ENCODE measurements at places on chromosomes 6 and 20. TPM values are rescaled to one million over a fixed set of nuclear protein-coding genes. Genes with fewer than 3 reads are reported as not detected.

GRCh38 chr20:57071283-57071731 lies 195.1 kb downstream of the BMP7 start:
- no peak for DNase-seq

DNA sequence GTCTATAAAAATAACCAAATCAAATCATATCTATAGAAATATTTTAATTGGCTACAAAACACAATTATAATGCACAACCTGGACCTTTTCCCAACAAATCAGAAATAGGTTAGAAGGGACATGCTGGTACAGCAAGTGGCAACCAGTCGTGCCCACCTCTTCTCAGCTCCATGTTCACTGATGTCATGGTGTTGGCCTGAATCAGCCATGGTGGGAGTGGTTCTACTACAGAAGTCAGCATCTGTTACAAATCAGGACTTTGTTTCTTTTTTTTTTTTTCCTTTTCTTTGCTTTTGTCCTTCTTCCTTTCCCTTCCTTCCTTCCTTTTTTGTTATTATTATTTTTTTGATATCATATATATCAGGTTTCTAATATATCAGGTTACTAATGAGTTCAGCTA lies 91.2 kb downstream of the RALGAPA2 start:
- DNase-seq, result no peak

GRCh38 chr6:79570129-79571029 lies 33.1 kb upstream of the LCA5 start:
- DNase-seq, result no peak

- DNase-seq, result no peak
These were observed 19.1 kb downstream of the XRN2 start for GRCh38 chr20:21322083-21322710.

DNA sequence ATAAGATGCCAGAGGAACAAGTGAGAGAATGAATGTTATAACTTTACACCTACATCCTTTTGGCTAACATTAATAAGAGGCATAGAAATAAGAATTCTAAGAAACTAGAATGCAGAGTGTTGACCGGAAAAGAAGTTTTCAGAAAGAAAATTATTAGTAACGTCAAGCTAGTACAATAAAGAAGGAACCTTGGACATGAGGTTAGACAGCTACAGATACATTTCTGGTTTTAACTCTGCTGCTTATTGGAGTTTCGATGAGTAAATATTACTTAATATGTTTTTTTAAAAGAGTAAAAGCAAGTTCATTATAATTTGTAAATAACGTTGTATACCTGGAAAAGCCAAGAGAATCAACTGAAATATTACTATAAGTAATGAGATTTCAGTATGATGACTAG lies 22.7 kb downstream of the TAB2 start:
- DNase-seq, result no peak

GRCh38 chr20:32091888-32092346 lies 17.6 kb upstream of the TM9SF4 start:
- DNase-seq, result peak; percentile 92

GRCh38 chr6:77040568-77041195 lies 422.6 kb downstream of the HTR1B start:
- DNase-seq, result no peak

DNA sequence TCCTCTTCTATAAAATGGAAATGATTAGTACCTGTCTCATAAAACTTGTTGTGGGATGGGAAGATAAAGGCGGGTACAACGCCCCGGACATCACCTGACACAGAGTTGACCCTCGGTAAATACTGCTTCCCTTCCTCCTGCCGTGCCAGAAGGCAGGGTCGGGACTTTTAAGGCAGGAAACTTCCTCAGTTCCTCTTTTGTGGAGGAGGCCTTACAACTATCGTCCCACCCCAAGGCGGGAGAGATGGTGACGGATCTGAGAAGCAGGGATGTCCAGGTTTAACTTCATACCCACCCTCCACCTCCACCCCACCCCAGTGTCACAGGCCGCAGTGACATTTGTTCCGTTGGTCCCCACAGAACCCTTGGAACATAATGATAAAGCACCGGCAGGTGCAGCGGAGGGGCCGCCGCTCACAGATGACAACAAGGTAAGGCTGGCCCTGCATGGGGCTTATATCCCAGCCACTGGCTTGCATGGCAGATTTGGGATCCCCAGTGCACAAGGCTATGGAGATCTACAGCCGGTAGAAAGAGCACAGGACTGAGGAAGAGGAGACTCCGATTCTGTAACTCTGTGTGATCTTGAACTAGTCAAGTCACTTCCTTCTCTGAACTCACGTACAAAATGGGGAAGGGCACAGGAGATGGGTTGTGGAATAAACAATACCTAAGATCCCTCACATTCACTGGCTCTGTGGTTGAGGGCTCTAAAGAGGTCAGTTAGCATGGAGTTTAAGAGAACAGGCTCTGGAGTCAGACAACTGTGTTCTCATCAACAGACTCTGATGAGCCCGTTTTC lies 764 bp downstream of the DNTTIP1 start:
- no peak for DNase-seq

GRCh38 chr20:49446080-49446479 lies 36.4 kb downstream of the KCNB1 start:
- no peak for DNase-seq

DNA sequence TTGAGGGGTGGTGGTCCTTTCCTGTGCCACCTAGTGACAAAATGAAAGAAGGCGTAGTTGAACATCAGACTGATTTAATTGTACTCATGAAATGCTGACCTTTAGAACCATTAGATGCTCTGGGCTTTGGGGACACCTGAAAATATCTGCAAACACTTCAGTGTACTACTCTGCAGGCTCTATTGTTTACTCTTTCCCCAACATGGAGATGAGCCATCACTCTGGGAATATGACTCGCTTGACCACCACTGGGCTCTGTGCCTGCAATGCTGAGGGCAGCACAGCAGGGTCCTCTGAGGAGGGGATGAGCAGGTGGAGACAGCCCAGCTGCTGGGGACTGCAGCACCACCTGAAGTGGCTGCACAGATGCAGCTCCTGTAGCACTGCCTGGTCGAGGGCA lies 74.8 kb upstream of the SLC24A3 start:
- DNase-seq, result no peak

DNA sequence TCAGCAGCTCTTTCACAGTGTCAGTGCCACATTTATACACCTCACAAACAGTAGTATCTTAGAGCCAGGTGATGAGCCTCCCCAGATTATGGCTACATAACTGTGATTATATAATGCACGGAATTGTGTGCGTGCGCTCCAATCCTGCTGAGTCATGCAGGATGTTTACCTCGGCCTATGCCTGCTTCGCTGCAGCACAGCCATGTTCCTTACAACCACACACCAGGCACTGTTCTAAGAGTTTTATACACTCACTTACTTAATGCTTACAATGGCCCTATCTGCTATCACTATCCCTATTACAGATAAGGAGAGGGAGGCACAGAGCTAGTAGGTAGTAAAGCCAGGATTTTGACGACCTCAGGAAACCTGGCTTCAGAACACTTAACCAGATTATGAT lies 7.3 kb downstream of the ZKSCAN3 start:
- no peak for DNase-seq

The BPIFB4 gene
- total RNA-seq, result not detected

The NCOA3 gene
- total RNA-seq, result 53.2 TPM

The GSTA4 gene
- 21.7 TPM for total RNA-seq

The KCNK16 gene
- total RNA-seq, result not detected

The RIPPLY2 gene
- total RNA-seq, result not detected

The OXT gene
- total RNA-seq, result not detected

Measured in activated naive CD4-positive, alpha-beta T cell treated with anti-CD3 and anti-CD28 coated beads for 36 hours (primary cell).